ENCODE measurements at places on chromosomes 6 and 20.

DNA sequence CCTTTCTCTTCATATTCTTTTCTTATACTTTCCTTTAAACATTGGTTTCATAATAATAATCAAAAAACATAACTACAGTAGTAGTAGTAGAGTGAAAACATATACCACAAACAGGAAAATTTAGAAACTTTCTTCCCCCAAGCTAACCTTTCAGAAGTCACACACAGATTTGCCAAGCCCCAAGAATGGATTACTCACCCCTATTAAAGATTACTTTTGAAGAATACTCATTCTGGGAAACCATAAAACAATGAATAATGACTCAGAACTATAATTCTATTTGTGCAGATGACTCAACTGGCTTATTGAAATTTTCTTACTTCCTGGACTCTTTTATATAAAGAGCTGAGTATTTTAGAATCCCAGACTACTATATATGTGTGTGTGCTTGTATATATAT lies 119.4 kb upstream of the GJE1 start:
- DNase-seq, result no peak

DNA sequence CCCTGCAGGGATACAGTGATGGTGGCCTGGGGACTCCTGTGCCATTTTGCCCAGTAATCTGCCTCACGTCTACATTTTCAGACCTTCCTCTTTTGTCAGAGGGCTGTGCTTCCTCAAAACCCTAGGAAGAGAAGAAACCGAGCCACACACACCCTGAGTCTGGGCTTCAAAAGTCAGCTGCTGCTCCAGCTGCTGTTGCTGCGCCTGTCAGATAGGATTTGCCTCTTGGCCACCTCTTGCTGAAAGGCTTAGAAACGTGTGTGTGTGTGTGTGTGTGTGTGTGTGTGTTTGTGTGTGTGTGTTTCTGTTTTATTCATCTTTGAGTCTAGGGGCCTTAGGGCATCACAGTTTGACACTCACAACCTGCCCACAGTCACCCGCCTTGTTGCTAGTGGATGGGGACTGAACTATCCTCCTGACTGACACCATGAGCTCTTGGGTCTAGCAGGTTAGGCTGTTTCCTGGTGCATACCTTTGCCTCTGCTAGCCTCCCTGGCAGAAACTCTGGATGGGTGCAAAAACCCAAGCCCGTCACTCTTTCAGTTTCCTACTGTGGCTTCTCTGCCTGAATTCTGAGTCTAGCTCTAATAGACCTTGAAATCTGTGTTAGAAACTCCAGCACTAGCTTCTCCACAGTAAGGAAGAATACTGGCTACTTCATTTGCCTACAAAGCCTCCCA lies 94.9 kb upstream of the CEP85L start:
- no peak for DNase-seq

DNA sequence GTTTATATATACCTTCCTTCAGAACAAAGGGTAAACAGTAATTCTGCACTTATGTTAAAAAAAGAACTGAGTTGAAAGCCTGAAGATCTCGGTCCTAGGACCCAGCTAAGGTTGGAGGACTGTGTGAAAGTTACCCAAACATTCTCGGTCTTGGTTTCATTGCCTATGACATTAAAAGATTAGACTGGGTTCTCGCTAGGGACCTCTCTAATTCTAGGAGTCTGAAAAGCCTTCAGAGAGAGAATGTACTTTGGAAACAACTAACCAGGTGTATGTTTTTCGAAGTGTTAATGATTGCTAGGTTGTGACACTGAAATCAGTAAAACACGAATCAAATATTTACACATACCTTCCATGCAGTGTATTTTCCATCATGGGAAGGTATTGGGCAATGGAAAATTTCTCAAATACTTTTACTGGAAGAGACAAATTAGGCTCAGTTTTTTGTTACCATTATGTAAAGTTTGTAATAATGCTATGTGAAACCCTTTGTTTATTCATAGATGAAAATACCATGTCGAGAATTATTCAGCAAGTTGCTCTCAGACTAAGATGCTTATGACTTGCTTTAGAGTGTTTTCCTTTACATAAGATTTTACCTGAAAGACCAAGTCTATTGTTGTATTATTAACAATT lies 113.7 kb upstream of the LOC128125822 start:
- DNase-seq, result no peak

GRCh38 chr6:147974376-147974775 lies 368.3 kb upstream of the SASH1 start:
- DNase-seq, result no peak

- DNase-seq, result no peak
These were observed 30.3 kb downstream of the SCGN start for GRCh38 chr6:25682324-25682723.

DNA sequence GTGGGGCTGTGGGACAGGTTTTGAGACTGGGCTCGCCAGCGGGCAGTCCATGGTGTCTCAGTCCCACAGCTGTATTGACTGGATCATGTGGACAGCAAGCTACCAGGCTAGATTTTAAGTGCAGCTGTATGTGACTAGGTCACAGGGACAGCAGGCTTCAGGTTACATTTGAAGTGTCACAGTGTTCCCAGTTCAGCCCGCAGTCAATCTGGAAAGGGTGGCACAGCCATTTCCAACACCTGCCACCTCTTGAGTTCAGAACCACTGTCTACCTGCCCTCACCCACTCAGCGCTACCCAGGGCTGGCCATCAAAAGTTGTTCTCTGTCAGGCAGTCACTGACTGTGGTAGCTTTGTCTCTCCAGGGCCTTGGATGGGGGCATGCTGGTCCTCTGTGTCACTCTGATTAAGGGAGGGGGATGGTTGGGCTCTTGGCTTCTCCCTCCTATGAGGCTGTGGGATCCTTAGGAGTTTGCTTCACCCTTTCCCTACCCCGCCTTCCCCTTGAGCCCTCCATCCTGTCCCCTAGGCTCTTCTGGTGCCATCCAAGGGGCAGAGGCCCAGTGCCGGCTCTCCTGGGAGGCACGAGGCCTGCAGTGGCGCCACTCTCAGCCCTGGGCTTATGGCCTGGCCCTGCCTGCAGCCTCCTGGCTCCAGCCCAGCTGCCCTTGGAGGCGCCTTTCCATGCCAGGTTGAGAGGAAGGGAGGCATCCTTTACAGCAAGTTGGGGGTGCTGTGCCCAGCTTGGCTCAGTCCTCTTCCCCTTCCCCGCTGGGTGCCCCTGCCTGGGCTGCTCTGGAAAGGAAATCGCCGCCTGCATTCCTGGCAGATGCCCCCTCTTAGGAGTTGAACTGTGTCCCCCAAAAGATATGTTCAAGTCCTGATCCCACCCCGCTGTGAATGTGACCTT lies 44.9 kb downstream of the PNLDC1 start:
- DNase-seq, result no peak

GRCh38 chr20:755941-756340 lies 12.4 kb downstream of the SLC52A3 start:
- no peak for DNase-seq

DNA sequence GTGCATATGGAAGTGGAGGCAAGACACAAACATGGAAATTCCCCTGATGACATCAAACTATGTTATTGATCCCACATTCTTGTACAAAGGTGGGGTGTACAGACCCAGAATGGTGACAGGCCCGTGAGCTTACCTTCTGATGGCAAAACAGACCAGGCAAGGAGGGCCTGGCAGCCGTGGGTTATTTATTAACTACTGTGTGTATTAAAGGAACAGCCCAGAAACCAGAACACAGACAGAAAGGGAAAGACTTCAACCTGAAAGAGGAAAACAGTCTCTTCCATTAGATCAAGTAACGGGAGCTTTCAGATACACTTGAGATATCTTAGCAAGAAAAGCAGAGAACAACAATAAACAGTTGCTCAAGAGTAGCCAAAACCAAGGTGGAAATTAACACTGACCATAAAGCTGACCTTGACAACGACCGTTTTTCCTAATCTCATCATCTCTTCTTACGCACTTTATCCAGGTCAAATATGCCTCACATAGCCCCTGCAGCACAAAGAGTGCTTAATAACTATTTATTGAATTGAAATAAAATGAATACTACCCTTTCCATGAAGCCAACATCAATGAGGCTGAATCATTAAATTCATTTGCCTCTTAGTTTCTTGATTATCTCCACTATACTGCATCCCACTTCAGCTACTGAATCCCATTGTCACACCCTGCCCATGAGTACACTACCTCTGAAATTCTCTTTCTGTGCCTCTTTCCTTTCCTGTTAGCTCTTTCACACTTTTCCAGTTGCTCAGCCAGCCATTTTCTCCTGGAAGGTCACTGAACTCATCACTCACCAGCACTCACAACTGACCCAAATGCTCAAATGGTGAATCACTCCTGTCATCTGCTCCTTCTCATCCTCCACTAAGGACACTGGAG lies 67.4 kb downstream of the MOXD1 start:
- no peak for DNase-seq

DNA sequence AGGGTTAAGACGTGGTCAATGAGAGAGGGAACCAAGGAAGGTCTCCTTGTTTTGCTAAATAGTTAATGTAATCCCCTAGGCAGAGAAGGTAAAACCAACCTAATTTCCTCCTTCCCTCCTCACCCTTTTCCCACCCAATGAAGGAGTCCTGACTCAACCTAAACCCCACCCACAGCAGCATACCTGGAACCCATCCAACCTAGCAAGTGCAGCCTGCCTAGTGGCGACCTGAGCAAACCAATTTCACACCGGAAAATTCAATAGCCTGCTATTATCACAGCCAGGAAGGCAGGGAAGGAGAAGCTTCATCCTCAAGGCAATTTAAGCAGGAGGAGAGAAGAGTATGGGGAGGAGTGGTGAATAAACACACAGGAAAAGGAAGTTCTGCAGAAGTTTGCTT lies 46.9 kb downstream of the OSTM1 start:
- DNase-seq, result no peak

GRCh38 chr20:17624551-17625245 lies 54.8 kb downstream of the DSTN start:
- DNase-seq, result no peak

GRCh38 chr20:47672886-47673670 lies 112.2 kb downstream of the SULF2 start:
- DNase-seq, result no peak

GRCh38 chr6:53458105-53458866 lies 86.6 kb downstream of the GCLC start:
- DNase-seq, result no peak

DNA sequence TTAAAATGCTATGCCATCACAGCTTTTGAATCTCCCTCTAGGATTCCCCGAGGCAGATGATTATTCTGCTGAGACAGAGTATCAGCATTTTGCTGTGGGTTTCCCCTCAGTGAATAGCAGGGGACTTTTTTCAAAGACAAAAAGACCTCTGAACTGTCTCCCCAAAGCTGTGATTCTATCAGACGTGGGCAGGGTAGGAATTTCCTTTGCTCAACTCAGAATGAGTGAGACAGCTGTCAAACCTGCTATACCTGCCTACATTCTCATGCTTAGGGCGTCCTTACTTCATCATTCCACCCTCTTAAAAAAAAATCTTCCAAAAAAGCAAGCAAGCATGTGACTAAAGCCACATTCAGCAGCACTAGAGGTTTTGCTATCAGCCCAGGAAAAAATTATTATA lies 147.6 kb upstream of the FAM83B start:
- no peak for DNase-seq

GRCh38 chr20:50395251-50395729 lies 114.9 kb upstream of the PTPN1 start:
- no peak for DNase-seq

GRCh38 chr6:142071981-142072380 lies 60.7 kb upstream of the GJE1 start:
- DNase-seq, result no peak

DNA sequence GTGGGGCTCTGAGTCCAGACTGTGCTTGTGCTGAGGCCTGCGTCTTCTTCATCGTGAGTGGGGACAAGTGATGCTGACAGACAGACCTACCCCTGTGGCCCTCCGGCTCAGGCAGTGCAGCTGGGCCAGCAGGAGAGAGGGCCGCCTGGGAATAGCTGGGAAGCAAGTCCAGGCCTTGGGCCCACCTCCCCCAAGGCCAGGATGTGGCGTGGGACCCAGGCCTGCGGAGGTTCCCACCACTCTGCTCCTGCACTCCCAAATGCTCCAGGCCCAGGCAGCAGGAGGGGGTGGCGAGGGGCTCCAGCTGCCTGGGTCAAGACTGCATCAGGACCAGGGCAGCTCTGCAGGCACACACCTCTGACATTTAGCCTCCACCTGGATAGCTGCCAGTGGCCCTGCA lies 38.3 kb downstream of the DAAM2 start:
- DNase-seq, result no peak

GRCh38 chr6:16964553-16965499 lies 137.0 kb upstream of the STMND1 start:
- peak; percentile 44 for DNase-seq

DNA sequence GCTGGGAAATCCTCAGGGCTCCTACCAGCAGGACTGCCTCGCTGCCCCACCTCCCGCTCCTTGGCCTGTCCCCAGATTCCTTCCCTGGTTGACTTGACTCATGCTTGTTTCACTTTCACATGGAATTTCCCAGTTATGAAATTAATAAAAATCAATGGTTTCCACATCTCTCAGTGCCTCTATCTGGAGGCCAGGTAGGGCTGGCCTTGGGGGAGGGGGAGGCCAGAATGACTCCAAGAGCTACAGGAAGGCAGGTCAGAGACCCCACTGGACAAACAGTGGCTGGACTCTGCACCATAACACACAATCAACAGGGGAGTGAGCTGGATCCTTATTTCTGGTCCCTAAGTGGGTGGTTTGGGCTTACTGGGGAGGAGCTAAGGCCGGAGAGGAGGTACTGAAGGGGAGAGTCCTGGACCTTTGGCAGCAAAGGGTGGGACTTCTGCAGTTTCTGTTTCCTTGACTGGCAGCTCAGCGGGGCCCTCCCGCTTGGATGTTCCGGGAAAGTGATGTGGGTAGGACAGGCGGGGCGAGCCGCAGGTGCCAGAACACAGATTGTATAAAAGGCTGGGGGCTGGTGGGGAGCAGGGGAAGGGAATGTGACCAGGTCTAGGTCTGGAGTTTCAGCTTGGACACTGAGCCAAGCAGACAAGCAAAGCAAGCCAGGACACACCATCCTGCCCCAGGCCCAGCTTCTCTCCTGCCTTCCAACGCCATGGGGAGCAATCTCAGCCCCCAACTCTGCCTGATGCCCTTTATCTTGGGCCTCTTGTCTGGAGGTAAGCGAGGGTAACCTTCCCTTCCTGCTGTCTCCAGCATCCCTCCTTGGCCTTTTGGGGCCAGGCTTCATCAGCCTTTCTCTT lies at the start of gene CFB:
Gene CFB (plus strand): TSS at position 589 of the 863 bp plus-strand sequence. CDS start 127 bp downstream, at position 716.
- no peak for DNase-seq

GRCh38 chr20:63738687-63739129 lies 868 bp upstream of the SLC2A4RG start:
- DNase-seq, result no peak

GRCh38 chr20:8116067-8116811 lies 15.8 kb upstream of the PLCB1 start:
- DNase-seq, result no peak

- DNase-seq, result peak; percentile 73
These were observed 24.6 kb upstream of the GATA5 start for GRCh38 chr20:62500237-62500864.

- DNase-seq, result no peak
These were observed 1.1 kb downstream of the RNF39 start for GRCh38 chr6:30074331-30075093.

- DNase-seq, result no peak
These were observed 581.1 kb upstream of the CITED2 start for GRCh38 chr6:139955366-139956155.

DNA sequence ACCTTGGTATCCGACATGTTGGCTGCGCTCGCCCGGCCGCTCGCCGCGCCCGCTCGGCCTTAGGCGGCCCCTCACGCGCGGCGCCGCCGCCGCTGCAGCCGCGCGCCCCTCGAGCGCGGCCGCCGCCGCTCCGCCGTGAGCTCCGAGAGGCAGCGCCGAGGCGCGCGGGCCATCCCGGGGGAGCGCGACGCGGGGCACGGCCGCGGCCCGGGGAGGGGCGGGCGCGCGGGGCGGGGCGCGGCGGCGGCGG lies at the start of gene KIF13A:
Gene KIF13A (minus strand): TSS at position 189 of the 250 bp plus-strand sequence. CDS start 172 bp downstream, at position 17.
- no peak for DNase-seq

- no peak for DNase-seq
These were observed 666.6 kb upstream of the CITED2 start for GRCh38 chr6:140041056-140041455.

All from CD4-positive, alpha-beta T cell treated with Interleukin-6 at 100 ng/mL for 8 hours (primary cell).